Neural progenitor cell (in vitro differentiated cells): ENCODE measurements at places on chromosomes 6 and 20. TPM values are rescaled to one million over a fixed set of nuclear protein-coding genes. Genes with fewer than 3 reads are reported as not detected.
A peak's percentile ranks its signal among the peaks of the same experiment; 100 is the strongest.

Gene ZNF311
- 1.9 and 2.0 TPM in 2 replicates for total RNA-seq

- DNase-seq, result no peak
Measured at GRCh38 chr20:51756653-51757052, 11.5 kb downstream of the ATP9A start.

GRCh38 chr6:110999634-111000270 is 17.9 kb downstream of the RPF2 start:
- peak; percentile 16 for DNase-seq

GRCh38 chr6:161802231-161802630 is 528.4 kb upstream of the AGPAT4 start:
- DNase-seq, result no peak

DNA sequence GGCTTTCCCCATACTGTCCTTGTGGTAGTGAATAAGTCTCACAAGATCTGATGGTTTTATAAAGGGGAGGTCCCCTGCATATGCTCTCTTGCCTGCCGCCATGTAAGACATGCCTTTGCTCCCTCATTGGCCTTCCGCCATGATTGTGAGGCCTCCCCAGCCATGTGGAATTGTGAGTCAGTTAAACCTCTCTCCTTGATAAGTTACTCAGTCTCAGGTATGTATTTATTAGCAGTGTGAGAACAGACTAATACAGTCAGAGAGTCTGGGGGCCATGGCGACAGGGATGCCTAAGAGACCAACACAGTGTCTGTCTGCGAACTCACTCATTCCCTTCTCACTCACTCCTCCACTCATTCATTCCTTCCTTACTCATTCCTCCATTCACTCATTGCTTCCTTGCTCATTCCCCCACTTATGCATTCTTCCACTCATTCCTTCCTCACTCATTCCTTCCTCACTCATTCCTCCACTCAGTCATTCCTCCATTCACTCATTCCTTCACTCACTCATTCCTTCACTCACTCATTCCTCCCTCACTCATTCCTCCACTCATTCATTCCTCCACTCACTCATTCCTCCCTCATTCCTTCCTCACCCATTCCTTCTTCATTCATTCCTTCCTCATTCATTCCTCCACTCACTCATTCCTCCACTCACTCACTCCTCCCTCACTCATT is 137.5 kb upstream of the AGPAT4 start:
- no peak for DNase-seq

DNA sequence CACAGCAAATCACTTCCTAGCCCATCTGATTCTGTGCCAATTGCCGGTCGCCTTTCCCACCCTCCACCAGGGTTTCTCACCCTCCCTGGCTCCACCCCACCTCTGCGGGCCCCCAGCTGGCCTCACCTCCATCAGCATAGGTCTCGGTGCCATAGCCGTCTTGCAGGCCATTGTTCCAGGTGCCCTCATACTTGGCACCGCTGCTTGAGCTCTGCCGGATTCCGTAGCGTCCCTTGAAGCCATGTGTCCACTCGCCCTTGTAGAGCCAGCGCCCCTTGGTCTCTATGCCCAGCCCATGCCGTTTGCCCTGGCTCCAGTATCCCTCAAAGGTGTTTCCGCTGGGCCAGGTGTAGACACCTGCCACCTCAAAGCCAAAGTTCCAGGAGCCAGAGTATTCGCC is 787 bp downstream of the JPH2 start:
- DNase-seq, result no peak
